ENCODE measurements at places on chromosomes 5 and 9.

GRCh38 chr9:85142968-85143367 lies 473.4 kb downstream of the NTRK2 start:
- DNase-seq = no peak

DNA sequence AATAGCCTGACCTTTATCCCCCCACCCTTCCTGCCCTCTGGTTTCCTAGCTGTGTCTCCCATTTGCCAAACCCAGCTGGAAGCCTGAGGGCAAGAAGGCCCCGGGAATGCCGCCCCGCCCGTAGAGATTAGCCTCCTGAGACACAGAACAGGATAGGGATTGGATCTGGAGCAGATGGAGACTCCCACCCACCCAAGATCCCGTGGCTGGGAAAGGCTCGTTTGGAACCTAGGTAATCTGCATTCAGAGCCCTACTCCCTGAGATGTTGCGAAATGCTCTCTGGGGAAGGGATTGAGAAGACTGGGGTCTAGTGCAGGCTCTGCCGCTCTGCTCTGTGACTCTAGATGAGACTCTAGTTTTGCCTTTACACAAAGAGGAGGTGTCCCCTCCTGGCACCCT lies 10.9 kb downstream of the AQP3 start:
- no peak for DNase-seq

GRCh38 chr5:57693488-57694305 lies 211.1 kb upstream of the ACTBL2 start:
- DNase-seq = no peak

DNA sequence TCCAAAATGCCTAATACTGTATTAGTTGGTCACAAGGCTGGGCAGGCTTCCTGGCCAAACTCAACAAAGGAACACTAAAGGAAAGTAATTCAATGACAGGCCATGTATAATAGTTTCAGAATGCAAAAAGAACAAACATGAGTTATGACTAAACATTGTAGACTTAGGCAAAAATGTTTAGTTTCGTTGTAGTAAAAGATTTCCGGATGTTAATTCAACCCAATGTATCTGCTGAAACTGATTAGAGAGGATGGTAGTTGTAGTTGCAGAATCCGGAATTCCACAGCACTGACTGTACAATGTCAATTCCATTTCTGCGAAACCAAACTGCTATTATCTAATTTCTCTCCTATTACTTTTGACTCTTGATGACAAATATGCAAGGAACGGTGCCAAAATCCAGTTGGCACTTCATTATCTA lies 117.9 kb upstream of the FST start:
- DNase-seq = no peak

GRCh38 chr5:139413153-139413552 lies 9.3 kb upstream of the SPATA24 start:
- DNase-seq = no peak

GRCh38 chr5:15752663-15753285 lies 252.8 kb downstream of the FBXL7 start:
- DNase-seq = no peak

DNA sequence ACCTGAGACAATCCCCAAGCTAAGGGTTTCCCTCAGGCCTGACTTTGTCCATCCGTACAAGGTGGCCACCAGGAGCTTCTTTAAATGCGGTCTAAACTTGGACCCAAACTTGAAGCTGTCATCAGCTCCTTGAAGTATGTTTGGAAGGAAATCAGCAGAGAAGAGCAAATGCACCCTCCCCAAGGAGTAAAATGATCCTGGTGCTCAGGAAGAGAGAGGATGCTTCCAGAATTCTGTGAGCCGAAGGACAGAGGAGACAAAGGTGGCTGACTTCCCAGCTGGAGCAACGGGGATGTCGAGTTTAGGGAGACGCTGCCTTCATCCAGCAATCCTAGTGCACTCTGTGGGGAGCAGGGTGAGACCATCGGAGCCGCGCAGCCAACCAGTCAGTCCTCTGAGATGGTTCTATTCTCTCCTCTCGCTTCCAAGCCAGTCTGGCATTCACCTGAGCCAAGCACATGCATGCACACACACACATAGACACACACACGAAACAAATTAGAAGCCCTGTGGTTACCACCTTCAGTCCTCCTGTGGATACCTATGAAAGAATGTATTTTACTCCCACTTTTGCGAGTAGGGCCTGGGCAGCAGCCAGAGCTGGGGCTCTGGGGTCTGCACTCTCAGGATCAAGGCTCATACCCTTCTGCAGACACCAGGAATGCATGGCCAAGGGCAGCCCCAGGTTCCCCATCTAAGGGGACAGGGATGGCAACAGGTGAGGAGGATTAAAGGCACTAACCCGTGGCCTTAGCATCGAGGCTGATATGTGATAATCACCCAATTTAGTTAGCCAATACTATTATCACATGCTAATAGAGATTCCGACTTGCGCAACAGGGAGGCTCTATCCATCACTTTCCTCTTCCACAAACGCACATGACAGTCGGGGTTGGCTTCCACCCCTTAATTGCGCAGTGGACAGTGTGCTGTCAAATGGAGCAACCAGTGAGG lies 75.8 kb downstream of the GTF3C4 start:
- DNase-seq = no peak

DNA sequence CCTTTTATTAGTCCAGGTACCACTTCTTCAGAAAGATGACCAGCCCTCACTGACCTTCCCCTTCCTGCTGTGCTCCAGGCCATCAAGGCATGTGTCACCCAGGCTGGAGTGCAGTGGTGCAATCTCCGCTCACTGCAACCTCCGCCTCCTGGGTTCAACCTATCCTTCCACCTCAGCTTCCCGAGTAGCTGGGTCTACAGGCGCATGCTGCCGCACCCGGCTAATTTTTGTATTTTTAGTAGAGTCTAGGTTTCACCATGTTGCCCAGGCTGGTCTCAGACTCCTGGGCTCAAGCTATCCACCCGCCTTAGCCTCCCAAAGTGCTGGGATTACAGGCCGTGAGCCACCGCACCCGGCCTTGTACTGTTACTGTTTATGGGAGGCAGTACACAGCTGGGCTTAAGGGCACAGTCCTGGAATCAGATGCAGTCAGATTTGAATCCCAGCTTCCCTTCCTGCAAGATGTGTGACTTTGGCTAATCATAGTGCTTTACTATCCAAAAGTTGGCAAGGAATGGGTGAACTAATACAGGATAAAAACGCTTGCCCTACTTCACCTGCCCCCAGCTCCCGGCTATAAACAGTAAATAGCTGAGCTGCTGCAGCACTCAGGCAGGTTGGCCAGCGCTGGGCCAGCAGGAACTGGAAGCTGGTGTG lies 483 bp upstream of the EIF4EBP3 start:
- no peak for DNase-seq

GRCh38 chr9:14608540-14608939 lies 84.7 kb downstream of the ZDHHC21 start:
- no peak for DNase-seq

DNA sequence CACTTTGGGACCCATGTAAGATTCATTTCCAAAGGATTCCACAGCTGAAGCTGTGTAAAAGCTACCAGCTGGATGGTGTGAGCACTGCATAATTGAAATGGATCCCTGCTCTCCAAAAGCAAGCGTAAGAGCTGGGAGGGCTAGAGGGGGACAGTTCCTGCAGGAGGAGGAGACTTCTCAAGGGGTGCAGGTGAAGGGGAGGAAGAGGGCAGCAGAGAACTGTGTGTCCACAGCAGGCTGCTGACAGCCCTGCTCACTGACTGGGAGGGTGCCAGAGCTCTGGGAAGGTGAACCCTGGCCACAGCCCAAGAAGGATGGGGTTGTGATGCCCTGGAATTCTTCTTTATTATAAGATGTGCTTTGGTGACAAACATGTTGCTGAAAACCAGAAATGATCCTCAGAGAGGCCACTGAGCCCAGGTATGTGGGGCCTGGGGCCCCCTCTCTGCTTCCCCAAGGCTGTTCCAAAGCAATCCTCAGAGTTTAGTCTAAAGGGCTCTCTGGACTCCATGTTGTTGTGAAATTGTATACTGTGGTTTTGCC lies 112.8 kb upstream of the SLC25A48 start:
- DNase-seq = no peak

Measured in KG1 (cell line).